ENCODE measurements at places on chromosomes 13 and 19.

DNA sequence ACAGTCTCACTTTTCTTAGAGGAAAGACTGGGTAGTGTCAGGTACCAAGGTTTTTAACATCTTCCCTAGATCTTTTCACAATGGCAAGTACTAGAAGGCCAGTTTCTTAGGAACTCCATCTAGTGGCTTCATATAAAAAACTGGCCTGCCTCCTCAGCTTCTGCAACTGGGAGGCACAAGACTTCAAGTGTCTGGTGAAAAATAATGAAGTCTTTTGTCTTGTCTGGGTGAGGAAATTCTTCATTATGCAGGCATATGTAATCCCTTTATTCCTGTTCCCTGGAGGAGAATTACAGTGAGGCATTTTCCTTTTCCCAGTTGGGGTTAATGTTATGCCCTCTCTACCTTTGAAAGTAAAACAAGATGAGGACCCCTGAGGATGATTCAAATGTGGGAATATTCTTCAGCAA is 300.5 kb downstream of the NALCN start:
- no peak for DNase-seq

- peak; percentile 8 for DNase-seq
Observed at GRCh38 chr13:113658836-113659235, 838 bp upstream of the ATP4B start.

DNA sequence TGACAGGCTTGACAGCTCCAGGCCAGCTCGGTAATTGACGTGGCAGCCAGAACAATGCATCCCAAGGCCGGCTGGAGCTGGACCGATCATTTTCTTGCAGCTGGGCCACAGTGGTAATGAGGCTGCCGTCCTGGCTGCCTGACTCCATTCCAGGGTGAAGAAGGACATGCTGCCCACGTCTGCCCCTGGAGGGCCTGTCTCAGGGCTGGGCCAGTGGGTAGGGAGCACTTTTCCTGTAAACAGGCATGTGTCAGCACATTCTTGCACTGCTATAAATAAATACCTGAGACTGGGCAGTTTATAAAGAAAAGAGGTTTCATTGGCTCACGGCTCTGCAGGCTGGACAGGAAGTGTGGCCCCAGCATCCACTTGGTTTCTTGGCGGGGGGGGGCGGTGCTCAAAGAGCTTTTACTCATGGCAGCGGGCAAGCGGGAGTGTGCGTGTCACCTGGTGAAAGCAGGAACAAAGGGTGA is 38.1 kb upstream of the KCTD15 start:
- no peak for DNase-seq

DNA sequence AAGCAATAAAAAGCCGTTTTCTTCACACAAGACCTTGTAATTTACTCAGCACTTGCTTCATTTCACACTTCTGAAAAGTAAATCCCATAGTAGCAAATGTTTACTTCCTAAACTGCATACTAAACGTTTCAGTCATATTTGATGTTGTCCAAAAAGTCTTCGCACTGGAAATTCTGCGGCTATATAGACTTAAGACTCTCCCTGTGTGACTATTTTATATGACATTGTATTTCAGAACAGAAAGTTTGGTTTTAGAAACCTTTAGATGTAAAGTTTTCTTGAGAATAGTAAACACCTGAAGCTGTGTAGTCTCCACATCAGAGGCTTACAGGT is 29.6 kb downstream of the ZAR1L start:
- no peak for DNase-seq

- DNase-seq = no peak
Observed at GRCh38 chr19:20276011-20276731, 109.2 kb downstream of the ZNF486 start.

DNA sequence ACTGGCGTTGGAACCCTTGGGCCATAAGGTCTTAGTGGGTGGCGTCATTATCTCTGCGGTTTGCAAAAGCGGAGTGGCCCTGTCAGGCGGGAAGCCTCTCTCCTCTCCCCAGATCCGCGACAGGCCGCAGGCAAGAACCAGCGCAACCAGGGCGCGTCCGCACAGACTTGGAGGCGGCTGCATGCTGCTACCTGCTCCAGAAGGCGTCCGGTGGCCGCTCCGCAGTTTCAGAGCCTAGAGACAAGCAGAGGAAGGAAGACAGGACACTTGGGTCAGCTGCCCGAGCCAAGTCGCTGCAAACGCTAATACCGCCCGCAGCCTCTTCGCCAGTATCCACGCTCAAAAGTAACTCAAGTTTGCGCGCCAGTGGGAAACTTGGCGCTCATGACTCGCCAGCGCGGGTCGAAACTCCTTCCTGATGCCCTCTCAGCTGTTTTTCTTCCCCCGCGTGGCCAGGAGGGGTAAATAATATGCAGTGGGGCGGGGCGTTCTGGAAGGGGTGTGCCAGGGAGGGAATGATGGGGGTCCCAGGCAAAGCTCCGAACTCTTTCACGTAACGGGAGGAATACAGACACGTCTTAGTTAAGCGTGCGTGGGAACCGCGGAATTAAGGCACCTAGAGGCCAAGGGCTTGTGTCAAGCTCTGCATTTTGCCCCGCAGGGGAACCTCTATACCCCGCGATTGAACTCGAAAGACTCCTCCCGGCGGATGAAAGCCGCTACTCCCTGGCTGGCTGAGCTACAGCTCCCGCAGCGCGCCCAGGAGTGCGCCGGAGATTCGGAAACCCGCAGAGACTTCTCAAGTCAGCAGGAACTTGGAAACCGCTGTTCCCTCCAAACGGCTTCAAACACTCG is at the start of gene EDNRB:
TSS of gene EDNRB (minus strand) at position 441 of the 855 bp plus-strand sequence. CDS start at position 183, 258 bp downstream.
- peak; percentile 29 for DNase-seq

GRCh38 chr13:50085063-50085462 is 69.8 kb downstream of the KCNRG start:
- DNase-seq = no peak

- no peak for DNase-seq
Observed at GRCh38 chr19:5707576-5708575, 12.1 kb downstream of the LONP1 start.

DNA sequence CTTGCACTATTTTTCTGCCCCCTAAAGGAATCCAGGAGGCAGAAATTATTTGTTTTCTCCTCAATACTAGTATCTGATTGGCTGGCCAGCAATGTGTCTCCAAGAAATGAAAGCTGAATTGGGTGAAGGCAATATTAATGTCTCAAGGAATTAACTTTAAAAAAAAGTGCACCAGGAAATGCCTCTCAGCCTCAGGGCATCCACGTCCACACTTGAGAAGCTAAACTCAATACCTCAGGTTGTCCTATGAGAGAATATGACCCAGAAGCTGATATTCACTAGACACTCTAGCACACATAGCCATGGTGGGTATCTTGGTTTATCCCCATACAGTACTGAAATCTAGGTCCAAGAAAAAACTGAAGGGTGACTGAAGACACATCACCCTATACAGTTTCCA is 2.1 kb downstream of the ZNF91 start:
- no peak for DNase-seq

DNA sequence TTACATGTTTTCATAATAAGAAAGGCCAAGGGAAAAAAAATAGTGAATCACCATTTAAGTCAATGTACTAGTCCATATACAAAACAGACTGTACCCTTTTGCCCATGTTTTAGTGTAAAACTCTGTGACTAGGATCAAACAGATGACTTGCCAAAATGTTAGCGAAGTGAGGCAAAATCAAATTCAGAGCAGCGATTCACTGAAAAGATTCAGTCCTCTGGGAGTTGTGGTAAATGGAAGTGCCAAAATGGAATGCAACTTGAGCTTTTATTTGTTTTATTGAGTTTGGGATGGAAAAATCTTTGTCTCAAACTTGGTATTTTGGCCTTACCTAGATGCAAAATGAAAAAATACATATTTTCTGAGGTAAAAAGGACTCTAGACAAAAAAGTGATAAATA is 9.1 kb downstream of the CDADC1 start:
- no peak for DNase-seq

GRCh38 chr13:60201286-60201685 is 37.6 kb upstream of the DIAPH3 start:
- no peak for DNase-seq

DNA sequence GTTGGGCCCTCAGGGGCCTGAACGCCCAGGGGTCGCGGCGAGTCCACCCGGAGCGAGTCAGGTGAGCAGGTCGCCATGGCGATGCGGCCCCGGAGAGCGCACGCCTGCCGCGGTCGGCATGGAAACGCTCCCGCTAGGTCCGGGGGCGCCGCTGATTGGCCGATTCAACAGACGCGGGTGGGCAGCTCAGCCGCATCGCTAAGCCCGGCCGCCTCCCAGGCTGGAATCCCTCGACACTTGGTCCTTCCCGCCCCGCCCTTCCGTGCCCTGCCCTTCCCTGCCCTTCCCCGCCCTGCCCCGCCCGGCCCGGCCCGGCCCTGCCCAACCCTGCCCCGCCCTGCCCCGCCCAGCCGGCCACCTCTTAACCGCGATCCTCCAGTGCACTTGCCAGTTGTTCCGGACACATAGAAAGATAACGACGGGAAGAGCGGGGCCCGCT is at the start of gene CCNA1:
TSS of gene CCNA1 (plus strand) at position 390 of the 439 bp plus-strand sequence. CDS start 562 bp downstream, outside the sequence.
- DNase-seq = no peak

DNA sequence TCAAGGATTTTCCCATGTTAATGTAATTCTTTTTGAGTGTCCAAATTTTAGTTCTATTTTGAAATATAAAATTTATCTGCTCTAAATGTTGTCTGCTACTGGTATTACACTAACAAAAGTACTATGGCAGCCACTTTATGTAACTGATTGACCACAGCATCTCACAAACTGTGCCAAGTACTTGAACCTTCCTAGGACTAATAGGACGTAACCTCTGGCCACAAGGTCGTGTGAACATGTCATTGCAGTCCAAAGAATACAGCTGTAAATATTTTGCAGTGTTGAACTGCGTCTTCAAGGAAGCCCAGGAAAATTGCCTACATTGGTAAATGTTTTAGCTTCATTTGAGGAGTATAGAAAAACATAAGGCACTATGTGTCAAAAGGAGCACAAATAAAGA is 1.9 kb downstream of the KCTD4 start:
- DNase-seq = no peak

DNA sequence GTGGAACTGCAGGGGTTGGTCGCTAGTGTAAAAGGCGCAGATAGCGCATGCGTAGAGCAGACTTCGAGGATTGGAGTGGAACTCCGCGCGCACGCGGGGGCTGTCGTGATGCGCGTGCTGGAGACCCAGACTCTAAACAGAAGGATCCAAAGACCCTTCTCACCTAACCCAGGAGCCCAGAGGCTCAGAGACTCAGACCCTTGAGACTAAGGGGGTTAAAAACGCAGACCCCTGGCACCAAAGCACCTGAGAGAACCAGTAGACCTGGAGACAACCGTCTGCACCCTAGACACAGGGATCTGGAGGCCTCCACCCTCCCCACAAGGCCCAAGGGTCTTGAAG is 567 bp upstream of the CTU1 start:
- DNase-seq = no peak

Data from activated T-cell treated with anti-CD3 and anti-CD28 coated beads, Interleukin-2, amount 50 U/mL, for 24 hours (primary cell).